ENCODE measurements at places on chromosomes 7 and 10. TPM values are rescaled to one million over a fixed set of nuclear protein-coding genes. Genes with fewer than 3 reads are reported as not detected.

GRCh38 chr10:126332576-126332975 lies 55.7 kb downstream of the ADAM12 start:
- H3K4me3 ChIP-seq, result no peak overlapping the region
- no peaks in the 10 kb centered on the region for H3K4me1 ChIP-seq
- H3K27ac ChIP-seq, result no peak overlapping the region
- no peaks in the 10 kb centered on the region for H3K36me3 ChIP-seq
- H3K27me3 ChIP-seq, result no peaks in the 10 kb centered on the region

- no peak for DNase-seq
- no peaks in the 10 kb centered on the region for H3K4me1 ChIP-seq
- H3K4me3 ChIP-seq, result no peak overlapping the region
- no peak overlapping the region for H3K27ac ChIP-seq
- no peaks in the 10 kb centered on the region for H3K27me3 ChIP-seq
Observed at GRCh38 chr7:42506097-42506496, 269.1 kb upstream of the GLI3 start.

DNA sequence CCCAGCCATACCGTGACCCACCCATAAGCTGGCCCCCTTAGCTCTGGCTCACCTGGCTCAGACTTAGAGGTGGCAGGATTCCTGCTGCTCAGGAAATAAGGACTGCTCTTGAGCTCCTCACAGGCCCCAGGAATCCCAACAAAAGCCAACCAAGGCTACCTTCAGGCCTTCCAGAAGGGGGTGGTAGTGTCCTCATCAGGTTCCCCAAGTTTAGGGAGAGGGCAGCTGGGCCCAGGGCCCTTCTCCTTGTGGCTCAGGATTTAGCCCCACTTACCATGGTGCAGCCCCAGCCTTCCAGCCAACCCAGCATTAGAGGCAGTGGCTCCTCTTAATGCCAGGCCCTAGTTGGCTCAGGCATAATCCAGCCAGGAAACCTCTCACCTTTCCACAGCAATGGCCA lies 23.5 kb downstream of the NPFFR1 start:
- H3K27me3 ChIP-seq, result peaks cover 6% of the 10 kb centered on the region
- H3K27ac ChIP-seq, result no peak overlapping the region

DNA sequence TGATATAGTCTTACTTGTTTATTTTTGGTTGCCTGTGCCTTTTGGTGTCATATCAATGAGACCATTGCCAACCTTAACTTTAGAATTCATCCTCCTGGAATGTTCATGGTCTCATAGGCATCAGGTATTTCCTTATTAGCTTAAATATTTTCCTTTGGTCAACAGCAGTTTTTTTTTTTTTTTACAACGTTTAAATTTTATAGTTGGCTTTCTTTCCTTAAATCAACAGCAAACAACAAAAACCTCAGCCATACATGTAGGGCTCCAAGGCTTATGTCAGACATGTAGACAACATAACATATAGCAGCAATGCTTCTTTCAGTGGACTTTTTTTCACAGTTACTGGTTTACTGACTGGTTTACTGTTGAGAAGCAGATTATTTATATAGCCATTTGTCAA lies 22.7 kb downstream of the ENTPD7 start:
- peaks cover 18% of the 10 kb centered on the region for H3K36me3 ChIP-seq
- H3K4me1 ChIP-seq, result peaks cover 10% of the 10 kb centered on the region

GRCh38 chr10:111113961-111114757 lies 37.3 kb downstream of the ADRA2A start:
- no peak overlapping the region for H3K27ac ChIP-seq
- H3K4me1 ChIP-seq, result no peaks in the 10 kb centered on the region
- no peak for DNase-seq
- no peaks in the 10 kb centered on the region for H3K27me3 ChIP-seq

- DNase-seq, result no peak
- no peaks in the 10 kb centered on the region for H3K36me3 ChIP-seq
- no peak overlapping the region for H3K27ac ChIP-seq
- H3K4me1 ChIP-seq, result no peaks in the 10 kb centered on the region
- no peaks in the 10 kb centered on the region for H3K27me3 ChIP-seq
- no peak overlapping the region for H3K4me3 ChIP-seq
Observed at GRCh38 chr7:142745091-142745635, 4.1 kb upstream of the PRSS1 start.

DNA sequence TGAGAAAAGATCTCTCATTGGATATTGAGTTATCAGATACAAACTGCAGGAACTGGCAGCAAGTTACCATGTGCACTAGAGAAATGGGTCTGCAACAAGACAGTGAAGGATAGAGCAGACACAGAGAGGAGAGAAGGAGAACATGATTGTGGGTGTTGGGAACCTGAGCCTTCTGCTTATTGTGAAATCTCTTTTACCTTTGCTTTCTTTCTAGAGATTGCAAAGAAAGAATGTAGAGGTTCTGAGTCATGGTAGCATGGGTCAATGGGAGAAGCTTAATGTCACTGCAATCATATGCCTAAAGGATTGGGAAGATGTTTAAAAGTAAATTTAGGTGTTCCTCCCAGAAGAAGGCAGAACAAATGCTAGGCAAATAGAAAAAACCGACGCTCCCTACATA lies 821.4 kb downstream of the CCSER2 start:
- H3K4me3 ChIP-seq, result no peak overlapping the region
- no peaks in the 10 kb centered on the region for H3K27me3 ChIP-seq
- H3K36me3 ChIP-seq, result no peaks in the 10 kb centered on the region
- no peak overlapping the region for H3K27ac ChIP-seq
- no peak for DNase-seq

DNA sequence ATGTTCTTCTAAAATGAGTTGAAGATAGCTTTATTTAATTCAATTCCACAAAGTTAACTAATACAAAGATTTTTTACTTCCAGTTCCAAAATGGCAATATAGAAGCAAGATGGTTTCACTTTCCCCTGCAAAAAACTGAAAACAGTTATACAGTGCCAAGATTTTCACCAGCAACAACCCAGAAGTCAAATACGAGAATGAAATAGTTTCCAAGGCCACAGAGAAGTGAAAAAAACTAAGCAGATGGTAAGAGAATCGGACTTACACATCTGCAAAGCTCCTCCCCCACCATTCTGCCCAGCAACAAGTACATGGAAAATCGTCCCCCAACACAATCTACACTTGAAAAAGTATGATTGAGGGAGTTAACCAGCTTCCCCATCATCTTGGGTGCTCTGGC lies 30.3 kb upstream of the KEL start:
- H3K27me3 ChIP-seq, result no peaks in the 10 kb centered on the region
- H3K4me1 ChIP-seq, result no peaks in the 10 kb centered on the region
- DNase-seq, result no peak
- H3K4me3 ChIP-seq, result no peak overlapping the region
- H3K36me3 ChIP-seq, result no peaks in the 10 kb centered on the region

DNA sequence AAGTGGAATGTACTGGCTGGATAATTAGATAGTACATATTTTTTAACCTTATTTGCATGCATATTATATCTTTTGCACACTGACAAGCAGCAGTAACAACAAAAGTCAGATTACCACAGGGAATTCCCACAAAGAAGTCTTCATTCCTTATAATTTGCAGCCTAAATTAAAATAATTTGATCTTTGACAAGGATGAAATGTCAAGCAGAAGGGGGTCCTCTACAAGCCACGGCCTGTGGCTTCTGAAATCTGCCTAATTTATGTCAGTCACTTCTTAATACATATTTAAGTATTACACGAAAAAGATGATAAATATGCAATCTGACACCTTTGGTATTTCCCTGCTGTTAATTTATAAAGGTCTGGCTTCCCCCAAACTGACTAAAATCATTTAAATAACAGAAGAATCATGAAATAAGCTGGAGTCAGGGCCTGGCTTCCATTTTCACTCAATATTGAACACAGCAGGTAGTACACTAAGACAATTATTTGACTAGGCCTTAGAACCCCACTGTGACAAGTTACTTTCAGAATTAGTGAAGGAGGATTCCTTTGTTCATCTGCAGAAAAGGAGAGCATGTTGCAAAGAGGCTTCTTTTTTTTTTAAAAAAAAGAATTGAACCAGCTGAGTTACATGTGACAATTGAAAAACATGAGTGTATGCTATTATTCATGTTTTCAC lies 351.1 kb upstream of the ETV1 start:
- H3K27me3 ChIP-seq, result no peaks in the 10 kb centered on the region
- no peak for DNase-seq
- no peaks in the 10 kb centered on the region for H3K36me3 ChIP-seq

DNA sequence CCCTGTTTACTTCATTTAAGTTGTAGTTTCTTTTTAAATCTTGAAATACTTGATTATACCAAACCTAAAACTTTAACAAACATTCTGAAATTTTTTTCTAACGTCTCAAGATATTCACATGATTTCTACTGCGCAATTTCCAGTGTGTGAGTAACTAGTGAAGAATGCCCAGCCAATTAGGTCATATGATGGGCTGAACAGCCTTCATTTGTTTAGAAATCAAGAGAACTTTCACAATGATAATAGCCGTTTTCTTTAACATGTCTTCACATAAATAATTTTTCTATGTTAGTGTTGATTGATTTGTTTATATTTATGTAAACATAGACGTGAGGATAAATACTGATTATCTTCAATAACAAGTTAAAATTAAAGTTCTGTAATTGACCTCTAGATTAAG lies 21.8 kb downstream of the STAM start:
- peak overlapping the region; percentile 75 for H3K27ac ChIP-seq
- no peak for DNase-seq
- H3K36me3 ChIP-seq, result peaks cover 5% of the 10 kb centered on the region
- no peaks in the 10 kb centered on the region for H3K4me1 ChIP-seq
- no peaks in the 10 kb centered on the region for H3K27me3 ChIP-seq
- H3K4me3 ChIP-seq, result no peak overlapping the region

GRCh38 chr10:98396096-98397063 lies 18.6 kb downstream of the PYROXD2 start:
- H3K4me1 ChIP-seq, result peaks cover 3% of the 10 kb centered on the region
- no peaks in the 10 kb centered on the region for H3K27me3 ChIP-seq
- no peak overlapping the region for H3K27ac ChIP-seq
- H3K36me3 ChIP-seq, result no peaks in the 10 kb centered on the region
- no peak for DNase-seq

Gene NEUROD6
- not detected for total RNA-seq

Measured in right atrium auricular region (tissue), 2 donors.